Chondrocyte (in vitro differentiated cells): ENCODE measurements at places on chromosomes 12 and 14. TPM values are rescaled to one million over a fixed set of nuclear protein-coding genes. Genes with fewer than 3 reads are reported as not detected.

The NRL gene
- total RNA-seq, result 1.2 to 1.6 TPM (median 1.3 TPM) in 3 replicates

The PLEKHG7 gene
- not detected in 3 replicates for total RNA-seq

The CLEC1B gene
- not detected in 3 replicates for total RNA-seq

The RBP5 gene
- total RNA-seq, result not detected in 3 replicates

The CLEC4E gene
- total RNA-seq, result 0.90 TPM in 1 of 3 replicates, not detected in the others

The PGF gene
- total RNA-seq, result 2.0 to 3.2 TPM (median 2.3 TPM) in 3 replicates

The DPF3 gene
- total RNA-seq, result 1.1 to 2.3 TPM (median 1.1 TPM) in 3 replicates

The OR4K13 gene
- total RNA-seq, result not detected in 3 replicates

- no peak for DNase-seq
Measured at GRCh38 chr14:97298331-97298730, 501.1 kb downstream of the VRK1 start.

DNA sequence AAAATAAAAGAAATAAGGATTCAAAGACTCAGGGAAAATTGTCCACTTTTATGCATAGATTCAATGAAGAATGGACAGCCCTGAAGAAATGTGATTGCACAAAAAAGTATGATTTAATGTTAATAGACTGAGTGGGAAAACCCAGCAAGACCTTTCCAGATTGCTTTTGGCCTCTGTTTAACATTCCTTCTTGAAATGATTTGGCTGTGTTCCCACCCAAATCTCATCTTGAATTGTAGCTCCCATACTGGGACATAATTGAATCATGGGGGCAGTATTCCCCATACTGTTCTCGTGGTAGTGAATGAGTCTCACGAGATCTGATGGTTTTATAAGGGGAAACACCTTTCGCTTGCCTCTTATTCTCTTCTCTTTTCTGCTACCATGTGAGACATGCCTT lies 1316.9 kb upstream of the SEL1L start:
- no peak for DNase-seq

GRCh38 chr14:98944989-98945388 lies 327.0 kb downstream of the BCL11B start:
- DNase-seq, result no peak

- DNase-seq, result no peak
Measured at GRCh38 chr14:78310272-78310671, 140.1 kb downstream of the NRXN3 start.

- DNase-seq, result no peak
Measured at GRCh38 chr12:25155022-25155576, 39.9 kb downstream of the DNAI7 start.

GRCh38 chr12:64691227-64691794 lies 67.9 kb downstream of the GNS start:
- DNase-seq, result no peak

- DNase-seq, result no peak
Measured at GRCh38 chr14:24425704-24426103, 3.8 kb downstream of the CBLN3 start.

DNA sequence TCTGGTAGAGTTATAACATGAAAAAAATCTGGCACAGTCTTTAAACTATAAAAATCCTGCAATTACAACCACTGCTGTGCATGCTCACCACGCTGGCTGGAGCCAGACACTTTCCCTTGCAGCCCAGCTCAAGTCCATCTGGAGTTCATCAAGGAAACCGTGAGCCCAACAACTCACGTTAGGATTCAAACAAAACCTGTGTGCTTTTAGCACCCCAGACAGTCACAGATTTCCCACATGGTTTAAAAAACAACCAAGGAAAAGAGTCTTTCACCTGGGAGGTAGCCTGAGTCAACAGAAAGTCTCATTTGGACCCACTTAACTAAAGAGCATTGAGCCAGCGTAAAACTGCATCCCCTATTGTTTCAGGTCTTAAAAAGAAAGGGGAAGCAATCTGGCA lies 4.7 kb downstream of the LRIG3 start:
- DNase-seq, result no peak

- DNase-seq, result no peak
Measured at GRCh38 chr12:71142956-71143355, 14.8 kb downstream of the TSPAN8 start.

- DNase-seq, result no peak
Measured at GRCh38 chr14:75987201-75987970, 1.8 kb downstream of the IFT43 start.

DNA sequence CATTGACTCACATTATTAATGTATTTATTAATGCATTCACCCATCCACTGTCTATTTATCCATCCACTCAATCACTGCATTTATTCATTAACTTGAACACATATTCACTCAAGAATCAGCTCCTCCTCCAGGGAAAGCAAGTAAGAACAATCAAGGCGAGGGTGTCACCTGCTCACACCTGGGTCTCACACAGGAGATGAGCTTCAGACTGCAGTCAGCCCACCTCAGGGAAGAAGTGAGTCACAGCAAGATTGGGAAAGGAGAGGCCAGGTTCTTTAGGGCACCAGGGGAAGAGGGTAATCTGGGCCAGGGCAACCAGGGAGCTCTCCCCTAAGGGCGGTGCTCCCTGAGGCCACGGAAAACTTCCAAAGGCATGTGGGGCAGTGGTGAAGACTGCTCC lies 367.3 kb downstream of the BCL11B start:
- no peak for DNase-seq

GRCh38 chr14:52043690-52044089 lies 25.2 kb downstream of the NID2 start:
- DNase-seq, result no peak

DNA sequence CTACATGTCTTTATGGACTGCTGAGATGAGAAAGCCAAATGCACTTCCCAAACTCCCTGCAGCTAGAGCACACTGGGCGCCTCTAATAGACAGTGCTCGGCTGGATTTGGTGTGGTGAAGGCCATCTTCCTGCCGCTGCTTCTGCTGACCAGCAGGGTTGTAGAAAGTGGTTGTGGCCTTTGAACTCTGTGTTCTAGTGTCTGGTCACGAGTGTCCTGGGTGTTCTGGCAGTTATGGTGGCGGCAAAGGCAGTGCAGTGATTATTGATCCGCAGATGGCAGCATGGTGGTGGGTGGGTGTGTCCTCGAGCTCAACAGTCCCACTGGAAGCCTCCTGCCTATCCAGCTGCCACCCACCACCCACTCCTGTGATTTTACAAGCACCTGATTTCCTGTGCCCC lies 43.4 kb downstream of the SMIM41 start:
- DNase-seq, result no peak

GRCh38 chr12:2168808-2169207 lies 116.0 kb downstream of the CACNA1C start:
- no peak for DNase-seq

DNA sequence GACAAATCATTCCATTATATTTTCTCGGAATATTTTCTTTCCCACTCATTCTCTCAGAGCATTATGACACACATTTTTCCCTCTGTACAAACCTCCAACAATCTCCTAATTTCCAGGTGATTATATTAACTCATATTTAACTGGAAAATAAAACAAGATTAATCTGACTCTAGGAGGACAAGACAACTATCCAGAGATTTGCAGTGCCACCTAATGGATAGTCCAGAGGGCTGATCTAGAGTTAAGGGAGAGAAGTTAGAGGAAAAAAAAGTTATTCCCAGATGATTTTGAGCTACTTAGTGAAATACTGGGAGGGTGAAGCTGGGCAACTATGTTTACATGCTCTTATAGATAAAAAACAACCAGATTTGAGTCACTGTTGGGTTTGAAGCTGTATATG lies 161.7 kb downstream of the ALX1 start:
- no peak for DNase-seq

DNA sequence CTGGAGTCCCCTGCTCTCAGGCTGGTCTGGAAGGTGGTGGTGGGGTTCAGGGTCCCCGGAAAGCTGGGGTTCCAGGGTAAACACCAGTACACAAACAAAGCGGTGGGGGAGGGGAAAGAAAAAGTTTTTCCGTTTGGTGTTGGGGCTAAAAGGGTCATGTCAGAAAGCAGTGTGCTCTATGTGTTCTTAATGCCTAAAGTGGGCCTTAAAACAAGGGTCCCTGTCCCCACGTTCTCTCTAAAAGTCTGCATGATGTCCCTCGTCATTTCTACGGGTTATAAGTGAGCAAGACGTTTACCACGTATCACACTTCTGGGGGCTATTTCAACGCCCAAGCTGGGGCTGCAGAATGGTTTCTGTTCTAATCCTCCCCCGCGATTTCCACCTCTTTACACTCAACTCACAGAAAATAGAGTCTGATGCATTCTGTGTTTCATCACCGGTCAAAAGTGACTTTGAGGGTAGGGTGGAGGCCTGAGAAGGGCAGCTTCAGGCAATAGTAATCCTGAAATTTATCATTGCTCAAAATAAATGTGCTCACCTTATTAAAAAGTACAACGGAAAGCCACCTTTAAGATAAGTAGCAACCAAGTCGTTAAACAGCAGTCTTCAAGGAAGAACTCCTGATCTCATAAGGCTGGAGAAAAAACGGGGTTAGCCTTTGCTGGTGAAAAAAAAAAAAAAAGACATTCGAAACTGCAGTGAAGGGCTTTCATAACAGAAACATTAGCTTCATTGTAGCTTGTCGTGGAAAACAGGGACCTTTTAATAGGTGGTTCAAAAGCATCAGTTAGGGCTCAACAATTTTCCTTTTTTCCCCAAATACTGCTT lies 63.9 kb upstream of the PTGR2 start:
- no peak for DNase-seq

GRCh38 chr14:102226356-102227125 lies 78.4 kb downstream of the MOK start:
- DNase-seq, result peak; percentile 68

DNA sequence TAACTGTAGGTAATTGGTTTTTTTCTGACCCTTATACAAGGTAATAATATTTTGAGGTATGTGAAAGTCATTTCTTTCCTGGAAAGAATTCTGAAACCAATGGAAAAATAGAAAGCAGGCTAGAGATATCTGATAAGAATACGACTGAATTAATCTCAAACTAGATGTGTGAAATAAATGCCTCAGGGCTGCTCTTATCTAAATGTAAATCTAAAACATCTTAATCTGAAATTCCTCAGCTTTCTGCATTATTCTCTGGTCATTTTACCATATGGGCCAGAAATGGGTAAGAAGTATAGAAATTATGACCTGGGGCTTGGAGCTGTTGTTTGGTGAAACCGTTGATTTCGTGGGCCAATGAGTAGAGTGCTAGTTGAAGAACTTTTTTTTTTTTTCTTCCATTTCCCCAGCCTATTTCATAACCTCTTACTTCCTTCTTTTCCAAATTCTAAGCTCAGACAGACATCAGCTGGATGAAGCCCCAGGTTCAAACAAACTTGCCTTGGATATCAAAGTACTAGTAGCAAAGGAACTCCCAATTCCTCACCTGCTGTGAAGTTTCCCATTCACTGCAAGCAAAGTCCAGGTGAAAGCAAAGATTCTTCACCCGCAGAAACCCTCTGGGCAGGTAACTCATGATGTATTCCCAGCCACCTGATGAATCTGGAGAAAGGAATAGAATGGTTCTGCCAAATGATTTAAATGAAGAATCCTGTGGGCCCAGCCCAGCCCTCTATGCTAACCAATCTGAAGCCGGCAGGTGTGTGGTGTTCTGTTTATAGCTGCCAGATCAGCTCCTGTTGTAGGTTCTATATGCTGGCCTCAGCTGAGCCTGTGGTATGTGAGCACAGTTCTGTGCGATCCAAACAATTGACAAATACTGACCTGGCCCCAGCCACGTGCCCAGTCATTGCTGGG lies 9.7 kb upstream of the FOS start:
- DNase-seq, result no peak

DNA sequence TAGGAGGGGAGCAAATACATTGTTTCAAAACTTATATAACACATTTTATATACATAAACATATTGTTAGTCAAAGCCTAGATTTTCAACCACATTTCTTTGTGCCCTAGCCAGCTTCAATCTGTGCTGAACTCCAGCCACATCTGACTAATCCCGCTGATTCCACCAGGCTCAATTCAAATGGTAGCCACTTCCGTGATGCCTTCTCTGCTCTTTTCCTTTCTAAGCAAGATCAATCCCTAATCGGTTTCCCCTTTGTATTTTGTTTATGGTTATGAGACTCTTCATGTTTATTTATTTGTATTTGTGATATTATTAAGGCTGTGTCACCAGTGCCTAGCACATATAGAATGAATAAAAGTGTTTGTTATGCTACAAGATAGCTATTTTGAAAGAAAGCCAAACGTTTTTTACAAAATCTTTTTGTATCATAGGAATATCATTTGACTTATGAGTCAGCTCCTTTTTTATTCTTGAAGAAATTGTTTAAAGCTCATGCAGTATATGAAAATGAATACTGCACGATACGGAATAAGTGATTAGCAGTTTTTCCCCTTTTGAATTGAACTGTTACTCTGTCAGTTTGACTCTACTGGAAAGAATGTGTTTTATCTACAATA lies 110.2 kb downstream of the PLEKHA5 start:
- no peak for DNase-seq

- no peak for DNase-seq
Measured at GRCh38 chr14:79383475-79383874, 827.8 kb downstream of the DIO2 start.

DNA sequence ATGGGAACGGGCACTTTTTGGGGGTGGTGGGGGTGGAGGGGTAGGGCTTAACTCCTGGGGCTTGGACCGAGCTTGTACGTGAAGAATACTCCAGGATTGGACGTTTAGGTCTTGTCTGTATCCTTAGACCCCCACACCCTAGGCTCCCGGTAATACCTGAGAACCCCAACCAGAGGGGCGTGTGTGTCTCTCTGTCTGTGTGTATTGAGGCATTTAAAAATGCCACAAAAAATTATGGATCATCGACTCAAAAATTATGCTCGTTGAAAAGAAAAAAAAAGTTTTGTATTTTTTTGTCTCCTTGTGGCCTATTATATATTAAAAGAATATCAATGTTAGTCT lies 459 bp downstream of the PPFIBP1 start:
- DNase-seq, result no peak

GRCh38 chr12:127311720-127312364 lies 955.1 kb upstream of the TMEM132C start:
- no peak for DNase-seq

GRCh38 chr12:47184813-47185212 lies 105.1 kb upstream of the AMIGO2 start:
- no peak for DNase-seq
